Colonic mucosa (tissue), 4 donors: ENCODE measurements at places on chromosomes 3 and 15. TPM values are rescaled to one million over a fixed set of nuclear protein-coding genes. Genes with fewer than 3 reads are reported as not detected.

GRCh38 chr3:184832044-184832443, 20.1 kb downstream of the VPS8 start:
- H3K27me3 ChIP-seq, result no peaks in the 10 kb centered on the region
- no peaks in the 10 kb centered on the region for H3K4me1 ChIP-seq
- peaks cover 2% of the 10 kb centered on the region for H3K36me3 ChIP-seq
- H3K27ac ChIP-seq, result no peak overlapping the region
- no peak for DNase-seq
- H3K4me3 ChIP-seq, result no peak overlapping the region

- H3K4me1 ChIP-seq, result no peaks in the 10 kb centered on the region
- DNase-seq, result no peak
- H3K27ac ChIP-seq, result no peak overlapping the region
- no peak overlapping the region for H3K4me3 ChIP-seq
- H3K27me3 ChIP-seq, result no peaks in the 10 kb centered on the region
Measured at GRCh38 chr3:176579711-176580185, 617.5 kb downstream of the TBL1XR1 start.

DNA sequence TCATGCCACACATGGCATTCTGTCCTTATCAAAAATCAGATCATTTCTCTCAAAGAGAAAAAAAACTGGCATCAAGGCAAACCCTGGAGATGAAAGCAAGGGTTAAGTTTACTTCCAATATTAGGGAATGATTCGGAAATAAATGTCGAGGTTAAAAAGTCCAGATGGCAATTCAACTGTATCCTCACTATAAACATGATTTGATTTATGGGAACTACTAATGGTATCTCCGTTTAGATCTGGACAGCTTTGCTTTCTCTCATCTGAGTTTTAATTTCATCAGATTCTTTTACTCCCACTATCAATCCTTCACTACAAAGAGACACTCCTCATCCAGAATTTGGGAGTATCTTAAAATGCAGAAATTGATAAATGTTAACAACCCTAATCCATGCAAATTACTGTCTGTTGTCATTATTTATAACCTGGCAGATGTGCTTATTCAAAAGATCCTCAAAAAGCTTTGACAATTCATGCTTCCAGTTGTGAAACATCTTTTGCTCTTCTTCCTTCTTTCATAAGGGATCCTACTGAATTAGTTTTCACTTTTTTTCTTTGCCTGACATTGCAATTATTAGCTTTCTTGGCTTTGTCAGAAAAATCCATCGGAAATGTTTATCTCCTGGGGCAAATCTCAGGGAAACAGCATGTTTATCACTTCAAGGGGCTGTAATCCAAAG, 903.2 kb downstream of the MCTP2 start:
- H3K4me3 ChIP-seq, result no peak overlapping the region
- H3K4me1 ChIP-seq, result no peaks in the 10 kb centered on the region
- DNase-seq, result no peak
- no peaks in the 10 kb centered on the region for H3K27me3 ChIP-seq
- H3K36me3 ChIP-seq, result no peaks in the 10 kb centered on the region

GRCh38 chr3:36891701-36892160, 53.1 kb downstream of the TRANK1 start:
- no peak for DNase-seq
- no peaks in the 10 kb centered on the region for H3K4me1 ChIP-seq
- H3K27me3 ChIP-seq, result no peaks in the 10 kb centered on the region
- H3K36me3 ChIP-seq, result no peaks in the 10 kb centered on the region
- no peak overlapping the region for H3K4me3 ChIP-seq

DNA sequence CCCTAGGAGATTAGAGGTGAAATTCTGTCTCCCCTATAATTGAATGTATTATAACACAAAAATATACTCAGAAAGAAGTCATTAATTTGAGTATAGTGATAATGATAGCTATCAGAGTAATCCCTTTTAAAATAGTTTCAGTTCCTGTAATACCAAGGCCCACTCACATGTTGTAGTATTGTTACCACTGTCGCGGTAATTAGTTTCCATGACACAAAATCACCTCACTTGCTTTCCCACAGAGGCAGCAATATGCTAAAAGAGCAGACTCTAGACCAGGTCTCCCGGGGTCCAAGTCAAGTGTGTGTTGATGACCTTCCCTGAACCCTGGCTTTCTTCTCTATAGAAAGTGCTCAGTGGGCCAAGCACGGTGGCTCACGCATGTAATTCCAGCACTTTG, 39.5 kb upstream of the NSMCE3 start:
- no peak overlapping the region for H3K4me3 ChIP-seq
- no peak overlapping the region for H3K27ac ChIP-seq
- H3K36me3 ChIP-seq, result no peaks in the 10 kb centered on the region
- no peak for DNase-seq
- no peaks in the 10 kb centered on the region for H3K27me3 ChIP-seq
- H3K4me1 ChIP-seq, result no peaks in the 10 kb centered on the region

DNA sequence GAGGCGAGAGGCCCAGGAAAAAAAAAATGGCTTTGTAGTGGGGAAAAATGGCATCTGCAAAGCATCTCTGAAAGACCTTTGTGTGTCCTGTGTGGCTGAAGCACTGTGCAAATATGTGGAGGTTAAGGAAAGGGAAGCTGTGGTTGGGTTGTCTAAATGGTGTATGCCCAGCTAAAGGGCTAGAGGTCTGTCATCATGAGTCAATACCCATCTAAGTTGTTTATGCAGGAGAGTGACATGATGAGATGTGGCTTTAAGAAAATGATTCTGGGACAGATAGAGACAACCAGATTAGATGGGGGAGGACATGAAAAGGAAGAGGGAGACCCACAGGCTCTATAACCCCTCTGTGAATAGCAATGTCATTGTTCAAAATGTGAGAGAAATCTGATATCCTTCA, 280.7 kb downstream of the MFSD1 start:
- H3K27ac ChIP-seq, result no peak overlapping the region
- no peaks in the 10 kb centered on the region for H3K27me3 ChIP-seq
- no peak overlapping the region for H3K4me3 ChIP-seq
- no peaks in the 10 kb centered on the region for H3K36me3 ChIP-seq

DNA sequence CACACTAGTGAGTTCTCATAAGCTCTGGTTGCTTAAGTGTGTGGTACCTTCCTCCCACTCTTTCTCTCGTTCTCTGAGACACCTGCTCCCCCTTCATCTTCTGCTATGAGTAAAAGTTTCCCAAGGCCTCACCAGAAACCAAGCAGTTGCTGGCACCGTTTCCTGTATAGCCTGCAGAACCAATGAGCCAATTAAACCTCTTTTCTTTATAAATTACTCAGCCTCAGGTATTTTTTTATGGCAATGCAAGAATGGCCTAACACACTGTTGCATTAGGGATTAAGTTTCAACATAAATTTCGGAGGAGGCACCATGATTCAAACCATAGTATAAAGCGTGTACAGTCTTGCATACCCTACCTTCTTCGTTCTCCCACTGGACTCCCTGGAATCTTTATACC, 252.3 kb upstream of the CHRM5 start:
- DNase-seq, result no peak
- no peaks in the 10 kb centered on the region for H3K4me1 ChIP-seq
- H3K27me3 ChIP-seq, result no peaks in the 10 kb centered on the region
- H3K27ac ChIP-seq, result no peak overlapping the region
- no peaks in the 10 kb centered on the region for H3K36me3 ChIP-seq
- H3K4me3 ChIP-seq, result no peak overlapping the region

DNA sequence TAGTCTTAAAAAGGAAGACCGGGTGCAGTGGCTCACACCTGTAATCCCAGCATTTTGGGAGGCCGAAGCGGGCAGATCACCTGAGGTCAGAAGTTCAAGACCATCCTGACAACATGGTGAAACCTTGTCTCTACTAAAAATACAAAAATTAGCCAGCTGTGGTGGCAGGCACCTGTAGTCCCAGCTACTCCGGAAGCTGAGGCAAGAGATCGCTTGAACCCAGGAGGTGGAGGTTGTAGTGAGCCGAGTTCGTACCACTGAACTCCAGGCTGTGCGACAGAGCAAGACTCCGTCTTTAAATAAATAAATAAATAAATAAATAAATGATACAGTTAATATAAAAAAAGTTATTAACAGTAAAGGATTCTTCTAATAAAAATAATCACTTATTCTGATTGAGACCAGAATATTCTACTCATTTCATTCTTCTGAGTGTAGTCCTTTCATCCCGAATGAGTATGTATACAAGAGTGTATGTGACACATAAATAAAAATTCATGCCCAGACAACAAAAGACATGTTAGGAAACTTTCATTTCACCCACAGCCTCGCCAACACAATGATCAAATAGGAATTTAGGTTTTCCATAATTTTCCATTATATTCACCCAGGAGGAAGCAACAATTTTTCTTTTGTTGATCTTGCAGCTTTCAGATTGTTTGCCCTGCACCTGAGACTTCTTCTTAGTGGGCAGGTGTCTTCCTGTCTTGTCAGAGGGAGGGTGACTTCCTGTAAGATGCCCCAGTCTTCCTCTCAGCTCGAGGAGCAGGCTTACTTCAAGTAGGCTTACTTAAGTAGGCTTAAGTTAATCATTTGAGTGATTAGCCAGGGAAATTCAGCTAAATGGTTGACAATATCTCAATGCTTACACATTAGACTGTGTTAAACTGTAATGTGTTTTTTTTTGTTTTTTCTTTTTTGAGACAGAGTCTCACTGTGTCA, 7.8 kb upstream of the NUP210 start:
- no peaks in the 10 kb centered on the region for H3K36me3 ChIP-seq
- no peak overlapping the region for H3K27ac ChIP-seq
- no peak for DNase-seq
- peaks cover 3% of the 10 kb centered on the region for H3K4me1 ChIP-seq

DNA sequence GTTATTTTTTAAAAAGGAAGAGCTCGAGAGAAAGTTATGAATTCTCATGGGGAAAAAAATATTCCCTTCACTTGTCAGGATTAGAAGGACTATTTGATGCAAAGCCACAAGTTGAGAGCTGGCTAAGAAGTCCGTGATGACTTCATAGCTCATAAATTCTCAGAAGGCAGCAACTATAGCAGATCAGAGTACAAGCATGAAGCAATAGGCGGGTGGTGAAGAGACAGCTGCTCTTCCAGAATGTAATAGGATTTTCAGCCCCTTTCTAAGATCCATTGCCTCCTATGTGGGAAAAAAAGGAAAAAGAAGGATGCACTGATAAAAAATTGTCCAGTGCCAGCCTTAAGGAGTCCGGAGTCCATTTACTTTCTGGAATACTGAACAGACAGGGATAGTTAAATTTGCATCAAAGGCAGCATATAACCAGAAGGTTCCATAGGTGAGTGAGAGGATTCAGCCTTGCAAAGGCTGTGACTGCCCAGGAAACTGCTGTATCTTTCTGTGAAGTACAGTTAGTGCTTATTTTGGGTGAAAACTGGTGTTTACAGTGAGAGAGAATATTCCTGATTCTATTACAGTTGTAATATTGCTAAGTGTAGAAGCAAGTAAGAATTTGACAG, 929.5 kb upstream of the ALCAM start:
- H3K36me3 ChIP-seq, result no peaks in the 10 kb centered on the region
- DNase-seq, result no peak
- H3K27me3 ChIP-seq, result no peaks in the 10 kb centered on the region
- H3K4me3 ChIP-seq, result no peak overlapping the region
- H3K4me1 ChIP-seq, result no peaks in the 10 kb centered on the region

DNA sequence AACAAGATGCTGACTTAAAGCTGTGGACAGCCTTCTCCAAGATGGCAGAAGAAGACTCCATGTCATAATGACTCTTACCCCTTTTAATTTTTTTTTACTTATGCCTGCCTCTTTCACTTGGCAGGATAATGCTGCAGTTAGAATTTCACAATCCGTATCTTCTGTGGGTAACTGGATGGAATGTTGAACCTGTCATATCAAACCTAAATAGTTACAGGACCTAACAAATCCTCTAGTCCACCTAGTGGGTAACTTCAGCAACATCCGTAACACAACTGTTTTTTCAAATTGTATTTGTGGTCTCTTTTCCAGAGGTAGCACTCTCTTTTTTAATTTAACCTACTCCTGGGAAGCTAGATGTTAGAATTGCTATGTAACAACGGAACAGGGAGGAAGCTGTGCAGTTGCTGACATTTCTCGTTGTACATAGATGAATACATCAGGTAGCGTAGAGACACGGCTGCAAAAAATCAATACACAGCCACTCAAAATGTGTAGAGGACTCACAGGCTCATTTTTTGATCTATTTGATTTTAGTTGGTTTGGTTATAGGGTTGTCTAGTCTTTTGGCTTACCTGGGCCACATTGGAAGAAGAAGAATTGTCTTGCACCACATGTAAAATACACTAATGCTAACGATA, 43.9 kb upstream of the TRPM1 start:
- no peaks in the 10 kb centered on the region for H3K27me3 ChIP-seq
- H3K4me1 ChIP-seq, result no peaks in the 10 kb centered on the region
- no peak overlapping the region for H3K4me3 ChIP-seq
- no peak for DNase-seq
- no peaks in the 10 kb centered on the region for H3K36me3 ChIP-seq
- no peak overlapping the region for H3K27ac ChIP-seq

GRCh38 chr15:34722439-34722836, 32.4 kb downstream of the GJD2 start:
- H3K36me3 ChIP-seq, result no peaks in the 10 kb centered on the region
- H3K27me3 ChIP-seq, result no peaks in the 10 kb centered on the region
- H3K4me1 ChIP-seq, result no peaks in the 10 kb centered on the region
- DNase-seq, result no peak

DNA sequence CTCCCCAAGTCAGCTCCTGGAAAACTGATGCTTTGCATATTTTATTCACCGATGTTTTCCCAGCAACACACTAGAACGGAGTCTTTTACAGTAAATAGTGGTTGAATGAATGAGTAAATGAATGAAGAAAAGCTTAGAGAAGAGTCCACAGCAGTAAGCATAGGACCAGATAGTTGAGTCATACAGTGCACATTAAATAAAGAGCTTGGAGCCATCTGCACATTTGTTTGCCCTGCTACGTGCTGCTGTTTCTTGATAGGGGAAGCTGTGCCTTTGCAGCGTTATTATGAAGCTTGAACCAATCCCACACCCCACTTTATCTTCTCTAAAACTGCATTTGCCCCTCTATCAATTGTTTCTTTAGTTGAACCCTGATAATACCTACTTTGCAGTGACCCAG, 1.2 kb downstream of the FAM98B start:
- DNase-seq, result no peak
- H3K4me1 ChIP-seq, result peaks cover 7% of the 10 kb centered on the region
- H3K27ac ChIP-seq, result peak overlapping the region; percentile 86
- no peaks in the 10 kb centered on the region for H3K36me3 ChIP-seq
- H3K4me3 ChIP-seq, result peak overlapping the region; percentile 78

GRCh38 chr3:54518011-54518675, 395.8 kb downstream of the CACNA2D3 start:
- H3K27me3 ChIP-seq, result no peaks in the 10 kb centered on the region
- DNase-seq, result no peak
- H3K4me3 ChIP-seq, result no peak overlapping the region
- H3K27ac ChIP-seq, result no peak overlapping the region

The GOLGA8T gene
- 0.16 TPM for total RNA-seq

The TM6SF1 gene
- total RNA-seq, result 1.5 TPM

The ZNF660 gene
- 0.57 TPM for total RNA-seq

The CLRN1 gene
- not detected for total RNA-seq

The THSD4 gene
- 18.8 TPM for total RNA-seq

The A4GNT gene
- total RNA-seq, result not detected

The ZIC4 gene
- total RNA-seq, result not detected
